ENCODE measurements at places on chromosomes 16 and 17. TPM values are rescaled to one million over a fixed set of nuclear protein-coding genes. Genes with fewer than 3 reads are reported as not detected.

The AOC3 gene
- 1.0 TPM for total RNA-seq

The CCDC92B gene
- not detected for total RNA-seq

The HBQ1 gene
- not detected for total RNA-seq

The UBALD2 gene
- 10.2 TPM for total RNA-seq

The DPEP1 gene
- 48.3 TPM for total RNA-seq

- H3K27ac ChIP-seq: peak overlapping the region; percentile 66
- no peak overlapping the region for H3K4me3 ChIP-seq
- H3K4me1 ChIP-seq: peaks cover 6% of the 10 kb centered on the region
- H3K36me3 ChIP-seq: no peaks in the 10 kb centered on the region
- DNase-seq: no peak
Observed at GRCh38 chr17:69500911-69501429, 86.5 kb downstream of the MAP2K6 start.

GRCh38 chr16:83666449-83666848, 141.3 kb upstream of the HSBP1 start:
- H3K36me3 ChIP-seq: no peaks in the 10 kb centered on the region
- no peak overlapping the region for H3K4me3 ChIP-seq
- no peak for DNase-seq
- no peaks in the 10 kb centered on the region for H3K4me1 ChIP-seq
- H3K27ac ChIP-seq: no peak overlapping the region

- no peak for DNase-seq
- no peaks in the 10 kb centered on the region for H3K36me3 ChIP-seq
- H3K4me1 ChIP-seq: no peaks in the 10 kb centered on the region
- peaks cover 14% of the 10 kb centered on the region for H3K27me3 ChIP-seq
Observed at GRCh38 chr16:83402160-83402814, 405.5 kb upstream of the HSBP1 start.

- peaks cover 59% of the 10 kb centered on the region for H3K27me3 ChIP-seq
- H3K36me3 ChIP-seq: no peaks in the 10 kb centered on the region
- H3K4me3 ChIP-seq: peak overlapping the region; percentile 89
- DNase-seq: peak; percentile 42
Observed at GRCh38 chr17:20008242-20009051, 712 bp upstream of the SPECC1 start.

GRCh38 chr17:71938340-71939010, 182.3 kb upstream of the SOX9 start:
- H3K4me3 ChIP-seq: no peak overlapping the region
- H3K27ac ChIP-seq: no peak overlapping the region
- DNase-seq: no peak
- H3K4me1 ChIP-seq: no peaks in the 10 kb centered on the region

GRCh38 chr16:48129926-48130325, 25.9 kb downstream of the ABCC12 start:
- no peak overlapping the region for H3K27ac ChIP-seq
- no peaks in the 10 kb centered on the region for H3K36me3 ChIP-seq
- H3K4me3 ChIP-seq: no peak overlapping the region
- H3K27me3 ChIP-seq: no peaks in the 10 kb centered on the region
- DNase-seq: no peak

- DNase-seq: no peak
- H3K36me3 ChIP-seq: no peaks in the 10 kb centered on the region
- H3K4me3 ChIP-seq: no peak overlapping the region
Observed at GRCh38 chr17:8359769-8360168, 16.7 kb downstream of the KRABD2 start.

DNA sequence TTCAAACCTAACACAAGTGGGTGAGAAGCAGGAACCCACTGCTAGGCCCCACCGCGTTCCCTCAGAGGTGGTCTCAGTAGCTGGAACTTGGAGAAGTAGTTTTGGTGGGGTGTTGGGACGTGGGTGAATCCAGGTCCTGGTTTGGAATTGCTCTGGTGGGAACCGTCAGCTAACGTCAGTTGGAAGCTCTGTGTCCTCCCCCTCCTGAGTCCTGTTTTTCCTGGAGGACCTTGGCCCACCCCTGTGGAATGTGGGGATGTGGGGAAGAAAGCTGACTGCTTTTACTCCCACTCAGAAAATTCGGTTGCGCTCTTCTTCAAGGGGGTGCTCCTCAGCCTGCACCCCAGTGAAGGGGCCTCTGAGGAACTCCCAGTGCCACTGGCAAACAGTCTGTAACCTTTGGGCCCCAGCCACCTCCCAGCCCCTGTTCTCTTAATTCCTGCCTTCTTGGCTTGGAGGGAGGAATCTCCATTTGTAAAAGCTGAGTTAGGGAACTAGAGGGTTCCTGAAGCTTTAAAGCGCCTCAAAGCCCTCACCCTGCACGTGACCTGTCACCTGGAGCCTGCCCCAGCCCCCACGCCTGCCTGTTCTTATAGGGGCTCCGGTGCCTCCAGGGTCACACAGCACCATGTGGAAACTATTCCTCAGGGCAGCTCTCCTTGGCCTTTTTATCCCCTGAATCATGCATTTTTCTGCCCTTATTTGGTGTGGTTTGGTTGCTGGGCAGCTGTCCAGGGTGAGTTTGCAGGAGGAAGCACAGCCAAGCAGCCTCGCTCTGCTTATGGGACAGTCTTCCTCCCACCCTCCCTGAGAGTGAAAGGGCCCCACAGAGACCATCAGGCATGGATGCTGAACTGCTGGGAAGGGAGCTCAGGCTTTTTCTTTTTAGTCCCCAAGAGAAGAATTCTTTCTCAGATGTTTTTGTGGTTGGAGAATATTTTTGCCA, 16.2 kb upstream of the NAGLU start:
- no peaks in the 10 kb centered on the region for H3K36me3 ChIP-seq
- no peak overlapping the region for H3K4me3 ChIP-seq
- DNase-seq: peak; percentile 91
- H3K27me3 ChIP-seq: no peaks in the 10 kb centered on the region
- peaks cover 53% of the 10 kb centered on the region for H3K4me1 ChIP-seq

GRCh38 chr16:89138843-89139520, 32.6 kb upstream of the CDH15 start:
- H3K36me3 ChIP-seq: no peaks in the 10 kb centered on the region
- H3K27me3 ChIP-seq: no peaks in the 10 kb centered on the region
- no peak overlapping the region for H3K27ac ChIP-seq
- no peak for DNase-seq

DNA sequence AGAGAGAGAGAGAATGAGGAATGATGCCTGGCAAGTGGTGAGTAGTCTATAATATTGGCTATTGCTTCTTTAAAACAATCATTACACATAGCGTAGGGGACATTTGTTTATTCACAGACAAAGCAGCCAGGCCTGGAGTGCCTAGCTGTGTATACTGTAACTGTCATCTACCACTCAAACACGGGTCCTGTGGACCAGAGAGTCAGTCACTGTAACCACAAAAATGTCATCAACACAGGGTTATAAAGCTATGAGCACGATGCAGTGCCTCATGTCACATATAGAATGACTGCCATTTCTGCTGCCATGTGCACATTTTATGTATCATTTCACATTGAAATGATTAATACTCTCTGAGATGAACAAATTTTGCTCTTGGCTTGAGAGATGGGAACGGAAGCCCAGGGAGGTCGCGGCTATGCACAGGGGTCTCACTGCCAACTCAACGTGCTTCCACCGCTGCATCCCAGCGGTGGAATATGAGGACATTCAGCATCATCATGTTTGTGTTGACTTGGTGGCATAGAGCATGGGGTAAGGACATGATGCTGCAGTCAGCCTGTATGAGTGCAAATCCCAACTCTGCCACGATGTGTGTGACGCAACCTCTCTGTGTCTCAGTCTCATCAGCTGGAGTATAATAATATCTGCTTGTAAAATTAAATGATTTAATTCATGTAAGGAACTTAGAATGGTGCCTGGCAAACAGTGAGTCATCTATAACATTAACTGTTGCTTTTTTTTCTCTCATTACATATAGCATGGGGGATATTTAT, 3.3 kb downstream of the MT1H start:
- no peaks in the 10 kb centered on the region for H3K36me3 ChIP-seq
- H3K4me1 ChIP-seq: no peaks in the 10 kb centered on the region
- DNase-seq: no peak
- no peak overlapping the region for H3K4me3 ChIP-seq
- no peak overlapping the region for H3K27ac ChIP-seq
- peaks cover 96% of the 10 kb centered on the region for H3K27me3 ChIP-seq

- DNase-seq: no peak
- no peak overlapping the region for H3K4me3 ChIP-seq
- no peaks in the 10 kb centered on the region for H3K27me3 ChIP-seq
Observed at GRCh38 chr17:395974-396373, 43.4 kb upstream of the RPH3AL start.

GRCh38 chr16:29835926-29836325, 15.7 kb downstream of the MVP start:
- no peaks in the 10 kb centered on the region for H3K4me1 ChIP-seq
- H3K36me3 ChIP-seq: no peaks in the 10 kb centered on the region
- H3K27ac ChIP-seq: no peak overlapping the region

GRCh38 chr16:69860233-69861231, 90.6 kb upstream of the CLEC18A start:
- H3K27me3 ChIP-seq: no peaks in the 10 kb centered on the region
- peak overlapping the region; percentile 62 for H3K27ac ChIP-seq
- no peaks in the 10 kb centered on the region for H3K36me3 ChIP-seq
- H3K4me1 ChIP-seq: peaks cover 20% of the 10 kb centered on the region

- H3K27ac ChIP-seq: no peak overlapping the region
- peaks cover 53% of the 10 kb centered on the region for H3K4me1 ChIP-seq
- no peaks in the 10 kb centered on the region for H3K36me3 ChIP-seq
Observed at GRCh38 chr17:19344311-19345066, 18.0 kb downstream of the B9D1 start.

GRCh38 chr17:50511058-50511457, 2.8 kb downstream of the MYCBPAP start:
- DNase-seq: no peak
- H3K4me1 ChIP-seq: peaks cover 15% of the 10 kb centered on the region
- H3K4me3 ChIP-seq: no peak overlapping the region
- no peaks in the 10 kb centered on the region for H3K27me3 ChIP-seq
- H3K27ac ChIP-seq: peak overlapping the region; percentile 33
- no peaks in the 10 kb centered on the region for H3K36me3 ChIP-seq

GRCh38 chr17:16211590-16211989, 3.7 kb downstream of the NCOR1 start:
- DNase-seq: no peak
- no peaks in the 10 kb centered on the region for H3K27me3 ChIP-seq
- no peak overlapping the region for H3K4me3 ChIP-seq
- H3K27ac ChIP-seq: peak overlapping the region; percentile 23
- H3K36me3 ChIP-seq: no peaks in the 10 kb centered on the region
- peaks cover 22% of the 10 kb centered on the region for H3K4me1 ChIP-seq

- H3K27me3 ChIP-seq: no peaks in the 10 kb centered on the region
- peaks cover 23% of the 10 kb centered on the region for H3K4me1 ChIP-seq
- no peak overlapping the region for H3K4me3 ChIP-seq
- H3K27ac ChIP-seq: no peak overlapping the region
- no peaks in the 10 kb centered on the region for H3K36me3 ChIP-seq
Observed at GRCh38 chr16:85454171-85454872, 158.8 kb upstream of the GSE1 start.

DNA sequence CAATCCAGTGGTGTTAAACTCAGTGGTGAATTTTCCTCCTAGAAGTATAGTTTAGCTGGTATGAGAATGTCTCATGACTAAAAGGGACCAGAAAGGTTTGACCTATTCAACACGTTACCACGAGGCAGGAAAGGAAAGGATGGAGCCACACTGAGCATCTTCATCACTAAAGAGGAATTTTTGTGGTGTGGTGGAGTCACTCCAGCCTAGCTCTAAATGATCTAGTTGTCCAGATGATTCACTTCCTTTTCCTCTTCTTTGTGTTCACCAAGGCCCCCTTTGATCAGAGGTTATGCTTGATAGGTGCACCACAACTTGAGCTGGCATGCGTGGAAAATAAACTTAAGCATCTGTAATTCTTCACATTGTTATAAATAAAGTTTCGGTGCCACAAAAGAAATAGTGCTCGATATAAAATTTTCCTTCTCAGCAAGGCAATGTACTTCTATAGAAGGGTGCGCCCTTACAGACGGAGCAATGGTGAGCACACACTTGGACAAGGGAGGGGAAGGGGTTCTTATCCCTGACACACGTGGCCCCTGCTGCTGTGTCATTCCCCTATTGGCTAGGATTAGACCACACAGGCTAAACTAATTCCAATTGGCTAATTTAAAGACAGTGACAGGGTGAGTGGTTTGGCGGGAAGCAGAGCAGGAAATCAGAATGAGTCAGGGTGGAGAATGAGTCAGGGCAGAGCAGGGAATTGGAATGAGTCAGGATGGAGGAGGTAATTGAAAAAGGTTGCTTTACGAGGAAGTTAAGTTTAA, 254.6 kb downstream of the HS3ST3A1 start:
- no peaks in the 10 kb centered on the region for H3K27me3 ChIP-seq
- H3K27ac ChIP-seq: peak overlapping the region; percentile 59
- no peaks in the 10 kb centered on the region for H3K36me3 ChIP-seq
- no peak overlapping the region for H3K4me3 ChIP-seq
- H3K4me1 ChIP-seq: peaks cover 8% of the 10 kb centered on the region

GRCh38 chr16:56965149-56966092, 3.7 kb downstream of the CETP start:
- H3K36me3 ChIP-seq: no peaks in the 10 kb centered on the region
- no peak overlapping the region for H3K27ac ChIP-seq
- no peaks in the 10 kb centered on the region for H3K4me1 ChIP-seq
- H3K4me3 ChIP-seq: no peak overlapping the region

- no peak for DNase-seq
- H3K36me3 ChIP-seq: no peaks in the 10 kb centered on the region
- H3K4me1 ChIP-seq: no peaks in the 10 kb centered on the region
- no peaks in the 10 kb centered on the region for H3K27me3 ChIP-seq
- H3K4me3 ChIP-seq: no peak overlapping the region
- no peak overlapping the region for H3K27ac ChIP-seq
Observed at GRCh38 chr16:47342055-47342454, 118.8 kb downstream of the ITFG1 start.

DNA sequence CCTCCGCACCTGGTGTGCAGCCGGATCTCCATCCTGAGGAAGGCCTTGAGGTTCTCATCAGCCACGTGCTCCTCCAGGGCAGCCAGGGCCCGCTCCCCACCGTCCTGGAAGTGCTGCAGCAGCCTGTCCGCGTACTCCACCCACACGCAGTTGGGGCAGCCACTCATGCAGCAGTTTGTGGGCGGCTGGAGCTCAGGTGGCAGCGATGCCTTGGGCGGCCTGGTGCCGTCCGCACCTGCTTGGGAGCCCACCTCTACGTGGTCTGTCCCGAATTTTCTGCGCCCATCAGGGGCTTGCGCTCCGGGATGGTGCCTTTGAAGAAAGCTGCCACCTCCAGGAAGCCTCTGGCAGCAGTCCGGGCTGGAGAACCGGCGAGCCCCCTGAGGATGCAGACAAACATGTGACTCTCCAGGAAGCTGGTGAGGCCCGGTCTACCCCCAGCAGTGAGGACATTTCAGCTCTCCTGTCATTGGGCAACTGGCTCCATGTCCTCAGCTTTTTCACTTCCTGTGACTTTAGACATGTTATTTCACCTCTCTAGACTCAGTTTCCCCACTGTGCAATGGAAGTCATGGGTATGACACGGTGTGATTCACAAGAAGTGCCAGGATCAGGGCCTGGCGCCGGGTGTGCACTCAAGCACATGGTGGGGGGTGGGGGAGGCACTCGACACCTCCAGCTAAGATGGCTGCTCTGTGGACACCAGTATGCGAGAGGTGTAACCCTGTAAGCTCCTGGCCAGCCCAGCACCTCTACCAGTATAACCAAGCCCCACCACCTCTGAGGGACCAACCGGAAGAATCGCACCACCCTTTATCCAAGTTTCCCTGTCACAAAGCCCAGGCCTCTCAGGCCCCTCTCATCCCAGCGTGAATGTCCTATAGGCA, 957 bp downstream of the OXLD1 start:
- no peaks in the 10 kb centered on the region for H3K36me3 ChIP-seq
- peak overlapping the region; percentile 94 for H3K27ac ChIP-seq
- DNase-seq: no peak
- H3K27me3 ChIP-seq: no peaks in the 10 kb centered on the region
- H3K4me1 ChIP-seq: peaks cover 15% of the 10 kb centered on the region

- H3K27me3 ChIP-seq: no peaks in the 10 kb centered on the region
- H3K4me1 ChIP-seq: peaks cover 4% of the 10 kb centered on the region
- H3K27ac ChIP-seq: peak within 1 kb of the TSS; percentile 80
- no peaks in the 10 kb centered on the region for H3K36me3 ChIP-seq
Observed at GRCh38 chr17:59155439-59156177, at the start of gene PRR11. Gene PRR11 (plus strand): TSS chr17:59155746. CDS start chr17:59169753, 14,007 bp downstream.

Data from hepatocyte (in vitro differentiated cells).